ENCODE measurements at places on chromosomes 1 and 21.

DNA sequence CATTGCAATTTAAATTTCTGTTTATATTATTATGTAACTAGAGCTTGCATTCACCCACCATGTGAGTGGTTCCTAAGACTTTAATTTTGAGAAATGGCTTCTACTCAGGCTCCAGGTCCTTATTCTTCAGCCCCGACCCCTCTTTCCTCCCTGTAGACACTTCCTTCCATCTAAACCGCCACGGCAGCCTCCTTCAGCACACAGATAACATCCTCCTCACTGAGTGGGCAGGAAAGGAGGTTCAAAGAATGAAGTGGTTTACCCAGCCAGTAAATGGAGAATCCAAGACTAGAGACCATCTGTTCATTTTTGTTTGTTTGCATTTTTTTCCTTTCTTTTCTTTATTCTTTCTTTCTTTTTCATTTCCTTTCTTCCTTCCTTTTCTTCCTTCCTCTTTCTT, 37.1 kb upstream of the SOD1 start:
- no peak for DNase-seq

DNA sequence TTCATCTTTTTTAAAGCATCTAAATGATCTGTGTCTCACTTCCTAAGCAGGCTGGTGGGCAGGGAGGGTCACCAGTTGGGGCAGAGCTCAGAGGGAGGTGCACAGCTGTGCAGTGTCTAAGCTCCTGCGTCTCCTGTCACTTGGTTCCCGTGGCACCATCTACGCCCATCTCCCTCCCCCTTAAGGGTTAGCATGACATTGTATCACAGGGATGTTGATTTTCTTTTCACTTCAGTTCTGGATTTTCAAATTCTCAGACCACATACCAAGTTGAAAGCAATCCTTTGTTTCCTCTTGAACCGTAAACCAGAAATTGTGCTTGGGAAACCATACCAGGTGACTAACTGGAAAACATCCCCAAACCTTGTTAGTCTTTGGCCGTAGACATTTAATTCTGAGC, 187.0 kb downstream of the KIF26B start:
- no peak for DNase-seq

- DNase-seq: no peak
Measured at GRCh38 chr1:235468970-235469369, 35.3 kb downstream of the B3GALNT2 start.

DNA sequence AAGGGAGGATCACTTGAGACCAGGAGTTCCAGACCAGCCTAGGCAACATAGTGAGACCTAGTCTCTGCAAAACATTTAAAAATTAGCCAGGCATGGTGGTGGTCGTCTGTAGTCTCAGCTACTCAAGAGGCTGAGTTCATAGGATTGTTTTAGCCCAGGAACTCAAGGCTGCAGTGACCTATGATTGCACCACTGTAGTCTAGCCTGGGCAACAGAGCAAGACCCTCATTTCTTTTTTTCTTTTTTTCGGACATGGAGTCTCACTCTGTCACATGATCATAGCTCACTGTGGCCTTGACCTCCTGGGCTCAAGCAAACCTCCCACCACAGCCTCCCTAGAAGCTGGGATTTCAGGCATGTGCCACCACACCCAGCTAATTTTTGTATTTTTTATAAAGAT, 31.9 kb upstream of the RCC2 start:
- DNase-seq: no peak

DNA sequence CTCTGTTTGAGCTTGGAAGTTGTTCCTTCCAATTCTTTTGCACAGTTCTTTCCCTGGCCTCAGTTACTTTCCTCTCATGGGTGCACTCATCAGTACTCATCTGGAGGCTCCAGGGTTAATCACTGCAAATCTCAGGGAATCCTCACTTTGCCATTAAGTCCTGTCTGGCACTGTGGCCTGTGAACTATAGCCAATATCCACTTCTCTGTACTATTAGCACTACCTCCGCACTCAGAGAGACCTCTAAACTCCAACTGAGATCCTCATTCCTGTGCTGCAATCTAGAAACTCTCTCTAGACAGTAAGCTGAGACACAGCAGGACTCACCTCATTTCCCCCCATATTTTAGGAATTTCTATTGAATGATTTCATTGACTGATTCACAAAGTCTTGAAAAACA, 311.3 kb downstream of the NCAM2 start:
- DNase-seq: no peak

- no peak for DNase-seq
Measured at GRCh38 chr1:101243751-101244150, 6.9 kb downstream of the S1PR1 start.

GRCh38 chr1:214107322-214108096, 119.7 kb downstream of the PROX1 start:
- no peak for DNase-seq

DNA sequence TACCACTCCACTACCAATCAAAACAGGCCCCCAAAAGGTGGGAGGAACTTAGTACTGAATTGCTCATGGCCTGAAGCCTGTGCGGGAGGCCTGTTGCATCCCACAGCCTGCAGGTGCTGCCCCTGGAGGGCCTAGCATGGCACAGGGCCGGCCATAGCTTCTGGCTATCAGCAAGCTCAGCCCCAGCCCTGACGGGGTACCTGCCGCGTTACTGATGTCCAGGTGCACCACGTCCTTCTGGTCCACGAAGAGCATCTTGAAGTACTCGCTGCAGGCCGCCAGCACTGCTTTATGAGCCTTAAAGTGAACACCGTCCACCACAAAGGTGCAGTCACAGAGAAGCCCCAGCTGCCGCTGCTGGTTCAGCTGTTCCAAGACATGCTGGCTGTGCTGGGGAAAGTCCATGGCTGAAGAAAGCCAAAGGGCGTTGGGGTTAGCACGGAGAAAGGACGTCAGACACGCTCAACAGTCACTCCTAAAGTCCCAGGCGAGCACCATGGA, 27.8 kb downstream of the ZBTB17 start:
- peak; percentile 20 for DNase-seq

DNA sequence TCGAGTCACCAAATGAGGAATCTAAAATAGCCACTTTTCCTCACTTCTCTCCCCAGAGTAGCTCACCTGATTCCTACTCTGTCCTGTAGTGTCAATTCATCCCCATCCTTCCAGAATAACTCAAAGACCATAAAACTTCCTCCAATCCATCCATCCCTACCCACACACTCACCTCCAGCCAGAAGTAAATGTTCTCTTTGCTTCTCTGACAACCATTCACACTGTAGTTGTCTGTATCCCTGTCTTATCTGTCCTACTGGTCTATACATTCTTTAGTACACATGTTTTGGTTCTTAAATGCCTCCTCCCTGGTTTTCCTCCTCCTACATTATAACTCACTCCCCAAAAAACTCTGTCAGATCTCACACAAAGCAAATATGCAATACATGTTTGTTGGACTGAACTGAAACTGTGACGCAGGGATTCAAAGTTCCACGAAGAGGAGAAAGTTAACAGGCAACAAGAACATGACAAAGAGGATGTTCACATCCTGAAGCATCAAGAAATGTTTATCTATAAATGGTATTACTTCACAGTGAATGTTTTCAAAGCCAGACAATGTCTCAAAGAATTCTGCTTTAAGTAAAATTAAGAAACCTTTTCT, 11.0 kb downstream of the TP53BP2 start:
- no peak for DNase-seq

DNA sequence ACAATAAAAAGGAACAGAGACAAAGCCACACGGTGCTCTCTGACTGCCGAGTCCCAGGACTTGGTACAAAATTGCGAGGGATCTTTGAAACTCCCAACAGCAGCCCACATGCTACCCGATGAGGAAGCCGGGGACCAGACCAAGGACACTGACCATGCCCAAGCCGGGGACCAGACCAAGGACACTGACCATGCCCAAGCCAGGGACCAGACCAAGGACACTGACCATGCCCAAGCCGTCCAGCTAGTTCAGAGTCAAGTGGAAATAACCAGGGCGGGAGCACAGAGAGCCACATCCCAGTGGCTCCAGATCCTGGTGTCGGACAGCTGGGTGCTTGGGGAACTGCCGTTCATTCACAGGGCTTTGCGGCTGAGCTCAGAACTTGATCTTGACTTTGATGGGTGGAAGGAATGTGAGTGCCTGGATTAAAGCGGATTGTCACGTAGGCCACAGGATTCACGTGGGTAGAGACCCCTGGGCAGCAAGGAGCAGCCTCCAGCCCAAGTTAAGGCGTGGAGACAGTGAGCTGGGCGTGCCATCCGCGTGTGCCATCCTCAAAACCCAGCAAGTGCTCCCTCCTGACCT, 16.5 kb upstream of the TRAPPC10 start:
- DNase-seq: no peak

GRCh38 chr21:46094401-46095082, 3.4 kb upstream of the COL6A2 start:
- DNase-seq: no peak

GRCh38 chr1:11804666-11805421, 920 bp downstream of the MTHFR start:
- DNase-seq: peak; percentile 75

- DNase-seq: no peak
Measured at GRCh38 chr1:200319148-200319547, 90.7 kb downstream of the ZNF281 start.

GRCh38 chr21:33971492-33972013, 55.9 kb upstream of the ATP5PO start:
- DNase-seq: no peak

DNA sequence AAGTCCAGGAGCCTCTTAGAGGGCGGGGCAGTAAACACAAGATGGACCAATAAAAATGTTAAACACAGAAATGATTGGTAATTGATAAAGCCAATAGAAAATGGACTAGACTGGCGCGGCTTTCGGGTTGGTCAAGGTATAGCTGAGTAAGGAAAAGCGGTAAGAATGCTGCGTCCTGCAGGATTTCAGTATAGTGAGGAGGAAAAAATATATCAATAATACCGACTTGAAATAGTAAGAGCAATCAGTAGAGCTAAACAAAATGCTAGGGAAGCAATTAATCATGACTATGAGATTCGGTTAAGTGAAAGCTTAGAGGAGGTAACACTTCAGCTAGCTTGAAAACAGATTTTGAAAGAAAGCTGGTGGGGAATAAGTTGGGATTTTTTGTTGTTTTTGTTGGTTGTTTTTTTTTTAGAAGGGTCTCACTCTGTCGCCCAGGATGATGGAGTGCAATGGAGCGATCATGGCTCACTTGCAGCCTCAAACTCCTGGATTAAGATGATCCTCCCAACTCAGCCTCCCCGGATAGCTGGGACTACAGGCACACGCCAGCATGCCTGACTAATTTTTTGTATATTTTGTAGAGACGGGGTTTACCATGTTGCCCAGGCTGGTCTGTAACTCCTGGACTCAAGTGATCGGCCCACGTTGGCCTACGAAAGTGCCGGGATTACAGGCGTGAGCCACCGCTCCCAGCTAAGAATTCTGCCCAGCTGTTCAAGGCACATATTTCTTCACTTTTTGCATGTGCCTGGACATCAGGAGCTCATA, 711 bp upstream of the TESK2 start:
- DNase-seq: no peak

GRCh38 chr1:25106352-25106751, 126.0 kb downstream of the SYF2 start:
- DNase-seq: no peak

GRCh38 chr1:184630679-184631060, 124.0 kb downstream of the EDEM3 start:
- DNase-seq: no peak
